ENCODE measurements at places on chromosomes 2 and 18. TPM values are rescaled to one million over a fixed set of nuclear protein-coding genes. Genes with fewer than 3 reads are reported as not detected.

ARHGAP28 gene
- polyA plus RNA-seq = 0.38 TPM

ANKRD62 gene
- not detected for polyA plus RNA-seq

CCDC142 gene
- 5.1 TPM for polyA plus RNA-seq

MC5R gene
- polyA plus RNA-seq = not detected

TPO gene
- not detected for polyA plus RNA-seq
